ENCODE measurements at places on chromosomes 4 and X.

- no peak for DNase-seq
Measured at GRCh38 chrX:148681605-148682004, 181.2 kb downstream of the AFF2 start.

- no peak for DNase-seq
Measured at GRCh38 chr4:103204111-103204510, 6.0 kb upstream of the CENPE start.

- DNase-seq = no peak
Measured at GRCh38 chrX:135643916-135644315, 69.5 kb upstream of the CT45A1 start.

- DNase-seq = peak; percentile 94
Measured at GRCh38 chr4:189940178-189941004, at the start of gene FRG1. Gene FRG1, plus strand, starts transcription at chr4:189940872. Its CDS starts 138 bp downstream, at chr4:189941010.

DNA sequence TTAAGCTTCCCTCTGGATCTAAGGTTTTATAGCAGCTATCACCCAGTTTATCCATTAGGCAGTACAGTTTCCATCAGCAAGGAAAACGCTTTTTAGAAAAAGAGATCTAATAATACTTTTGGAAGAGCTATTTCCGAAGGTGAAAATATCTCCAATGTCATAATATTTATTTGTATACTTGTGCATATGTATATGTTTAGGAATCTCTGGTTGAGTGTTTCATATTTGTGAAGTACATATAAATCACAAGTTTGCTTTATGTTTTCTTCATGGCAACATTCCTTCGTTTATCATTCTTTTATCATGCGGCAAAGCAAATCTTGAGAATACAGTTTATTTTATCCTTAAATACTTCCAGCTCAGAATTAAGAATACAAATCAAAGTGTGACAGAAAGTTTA is 6.2 kb upstream of the PCDH18 start:
- DNase-seq = no peak

DNA sequence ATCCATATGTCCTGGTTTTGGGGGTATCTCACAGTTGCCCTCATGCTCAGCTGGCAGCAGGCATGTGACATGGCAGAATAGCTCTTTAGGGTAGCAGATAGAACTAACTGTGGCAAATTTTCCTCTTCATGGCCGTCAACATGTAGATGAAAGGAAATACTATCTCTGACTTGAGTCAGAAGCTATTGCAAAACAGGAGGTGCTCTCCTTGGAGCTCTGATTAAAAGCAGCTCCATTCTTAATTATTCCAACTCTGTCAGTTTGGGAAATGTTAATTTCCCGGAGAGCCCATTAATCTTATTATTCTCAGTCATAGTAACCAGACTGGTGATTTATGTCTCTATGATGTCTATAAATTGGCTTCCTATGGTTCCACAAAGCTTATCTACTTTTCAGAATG is 18.2 kb downstream of the IL13RA1 start:
- DNase-seq = no peak

GRCh38 chrX:138986866-138987265 is 275.3 kb upstream of the FGF13 start:
- DNase-seq = no peak

DNA sequence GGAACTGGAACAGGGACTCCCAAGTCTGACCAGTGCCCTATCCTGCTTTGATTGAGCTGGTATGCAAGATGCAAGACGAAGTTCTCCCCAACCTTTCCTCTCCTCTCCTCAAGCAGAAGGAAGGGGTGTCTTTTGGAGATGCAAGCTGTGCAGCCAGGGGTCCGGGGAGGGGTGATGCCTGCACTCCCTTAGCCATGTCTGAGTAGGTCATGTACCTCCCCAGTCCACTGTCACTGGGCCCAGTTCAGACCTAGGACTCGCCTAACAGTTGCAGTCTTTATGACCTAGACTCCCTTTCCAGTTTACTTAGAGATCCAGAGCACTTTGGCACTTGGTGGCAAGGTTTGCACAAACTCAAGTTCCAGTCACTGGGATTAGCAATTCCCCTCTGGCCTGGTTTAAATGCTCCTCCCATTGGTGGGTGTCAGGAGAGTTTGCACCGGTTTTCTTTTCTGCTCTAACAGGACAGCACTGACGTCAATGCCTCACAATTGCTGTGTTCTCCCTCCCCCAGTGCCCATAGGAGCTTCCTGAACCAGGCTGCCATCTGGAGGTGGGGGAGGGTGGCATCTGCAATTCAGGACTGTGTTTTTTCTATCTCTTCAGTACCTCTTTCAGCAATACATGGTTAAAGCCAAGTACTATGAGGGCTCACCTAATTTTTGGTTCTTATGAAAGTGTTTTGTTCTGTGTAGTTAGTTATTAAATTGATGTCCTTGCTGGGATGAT is 782.2 kb downstream of the ARAP2 start:
- DNase-seq = no peak

GRCh38 chr4:156036496-156036895 is 82.8 kb upstream of the CTSO start:
- DNase-seq = no peak

GRCh38 chr4:55398966-55399365 is 3.2 kb downstream of the TMEM165 start:
- no peak for DNase-seq

GRCh38 chr4:26420913-26421312 is 69.4 kb downstream of the CCKAR start:
- no peak for DNase-seq

GRCh38 chr4:174503079-174503715 is 19.1 kb downstream of the HPGD start:
- DNase-seq = no peak

DNA sequence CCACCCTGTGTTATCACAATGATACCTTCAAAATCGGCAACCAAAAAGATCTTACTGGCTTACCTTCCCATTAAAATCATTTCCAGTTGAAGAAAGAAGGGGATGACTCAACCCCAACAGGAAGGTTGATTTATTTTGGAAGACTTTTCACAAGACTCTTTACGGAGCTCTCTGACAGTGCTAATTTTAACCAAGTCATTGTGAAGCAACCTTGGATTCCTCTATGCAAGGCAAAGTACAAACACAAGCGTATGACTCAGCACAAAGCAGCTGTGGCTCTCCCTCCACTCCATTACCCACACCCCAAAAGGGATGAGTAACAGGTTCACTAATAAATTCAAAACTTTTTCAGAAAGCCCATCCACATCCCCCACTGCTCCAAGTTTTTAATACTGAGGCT is 213.8 kb upstream of the FGF13 start:
- DNase-seq = no peak

GRCh38 chr4:85836588-85837438 is 361.9 kb downstream of the ARHGAP24 start:
- no peak for DNase-seq

- no peak for DNase-seq
Measured at GRCh38 chr4:6191448-6192130, 8.8 kb downstream of the JAKMIP1 start.

GRCh38 chr4:152161676-152162330 is 374.1 kb downstream of the FBXW7 start:
- DNase-seq = no peak

DNA sequence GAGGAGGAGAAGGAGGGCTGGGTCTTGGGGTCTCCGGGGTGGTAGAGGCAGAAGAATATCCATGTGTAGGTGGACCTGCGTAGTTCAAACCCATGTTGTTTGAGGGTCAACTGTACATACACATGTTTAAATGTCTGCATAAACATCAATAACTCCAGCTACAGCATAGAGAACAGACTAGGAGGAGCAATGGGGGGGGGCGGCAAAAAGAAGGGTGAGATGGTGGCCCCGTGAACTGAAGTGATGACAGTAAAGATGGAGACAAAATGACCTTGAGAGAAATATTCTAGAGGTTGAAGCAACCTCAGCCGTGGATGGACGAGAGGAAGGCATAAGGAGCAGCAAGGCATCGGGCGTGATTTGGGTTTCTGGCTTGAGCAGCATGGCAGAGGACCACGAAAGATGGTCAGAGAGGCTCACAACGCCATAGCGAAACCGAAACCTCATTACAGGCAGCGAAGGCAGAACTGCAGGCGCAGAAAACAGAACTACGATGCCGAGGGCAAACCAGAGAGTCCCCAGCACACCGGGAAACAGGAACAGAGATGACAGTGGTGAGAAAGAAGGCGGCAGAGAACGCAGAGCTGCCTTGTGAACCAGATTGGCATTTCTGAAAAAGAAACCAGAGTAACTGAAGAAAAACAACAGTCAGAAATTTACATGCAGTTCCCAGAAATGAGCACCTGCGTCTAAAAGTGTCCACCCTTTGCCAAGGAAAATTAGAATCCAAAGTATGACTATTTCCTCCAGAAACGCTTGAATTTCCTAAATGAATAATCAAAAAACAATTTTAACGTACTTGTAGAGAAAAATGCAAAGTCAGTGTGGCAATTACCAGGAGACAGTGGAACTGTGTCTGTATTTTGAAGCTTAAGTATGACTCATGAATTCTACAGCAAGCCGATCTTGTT is 50.3 kb upstream of the ENPP6 start:
- peak; percentile 23 for DNase-seq

- no peak for DNase-seq
Measured at GRCh38 chr4:53476232-53477037, 99.0 kb downstream of the FIP1L1 start.

GRCh38 chr4:184983672-184984356 is 34.5 kb upstream of the HELT start:
- peak; percentile 52 for DNase-seq

- no peak for DNase-seq
Measured at GRCh38 chr4:85127653-85128052, 161.2 kb upstream of the WDFY3 start.

- DNase-seq = no peak
Measured at GRCh38 chr4:3212391-3213105, 36.4 kb upstream of the MSANTD1 start.

DNA sequence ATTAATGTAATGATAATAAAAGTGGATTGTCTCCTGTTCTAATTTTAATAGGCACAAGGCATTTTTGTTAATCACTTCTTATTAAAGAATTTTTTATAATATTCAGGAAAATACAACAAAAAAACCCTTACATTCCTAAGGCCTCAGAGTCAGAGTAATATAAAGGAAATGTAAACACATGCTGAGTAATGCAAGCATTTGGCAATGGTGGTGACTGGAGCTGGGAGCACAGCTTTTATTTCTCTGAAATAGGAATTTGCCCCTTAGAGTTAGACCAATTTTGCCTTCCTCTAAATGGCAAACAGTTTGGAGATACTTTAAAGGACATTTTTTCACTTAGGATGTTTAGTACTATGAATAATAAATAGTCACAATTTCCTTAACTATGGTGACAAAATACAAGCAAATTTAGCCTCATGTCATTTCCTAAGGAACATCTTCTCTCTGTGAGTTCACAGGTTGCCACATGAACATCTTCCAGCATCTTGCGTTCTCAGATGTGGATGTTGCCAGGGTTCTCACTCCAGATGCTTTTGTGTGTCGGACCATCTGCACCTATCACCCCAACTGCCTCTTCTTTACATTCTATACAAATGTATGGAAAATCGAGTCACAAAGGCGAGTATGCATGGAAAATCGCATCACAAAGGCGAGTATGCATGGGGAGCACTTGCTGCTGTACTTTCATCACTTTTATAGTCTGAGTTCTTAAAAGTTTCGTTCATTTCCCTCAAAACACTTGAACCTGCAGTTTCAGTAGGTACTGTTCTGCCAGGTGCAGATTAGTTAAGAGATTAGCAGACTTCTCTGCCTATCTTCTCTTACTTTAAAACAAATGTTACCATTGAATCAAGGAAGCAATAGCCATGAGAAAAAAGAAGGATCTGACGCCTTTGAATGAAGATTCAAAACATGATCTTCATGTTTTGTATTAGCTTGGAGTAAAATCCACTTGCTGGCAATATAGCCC is 15.9 kb upstream of the F11 start:
- DNase-seq = no peak

DNA sequence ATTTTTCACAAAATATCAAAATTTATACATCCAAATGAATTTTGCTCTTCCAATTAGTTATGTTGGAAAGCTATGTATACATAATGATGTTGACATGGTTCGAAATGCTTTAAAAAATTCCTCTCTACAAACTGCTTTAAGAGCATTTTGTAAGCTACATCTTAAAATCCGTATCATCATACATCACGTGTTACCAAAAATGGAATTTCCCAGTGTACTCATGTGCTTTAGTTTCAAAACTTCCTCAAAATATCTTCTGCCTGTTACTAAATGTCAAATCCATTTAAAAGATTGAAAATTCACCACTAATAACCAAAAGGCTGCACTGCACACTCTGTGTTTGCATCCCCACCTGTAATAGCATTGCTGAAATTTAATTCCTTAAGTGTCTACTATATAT is 87.9 kb downstream of the WDFY3 start:
- no peak for DNase-seq

GRCh38 chrX:826448-826847 is 195.9 kb downstream of the SHOX start:
- DNase-seq = no peak

DNA sequence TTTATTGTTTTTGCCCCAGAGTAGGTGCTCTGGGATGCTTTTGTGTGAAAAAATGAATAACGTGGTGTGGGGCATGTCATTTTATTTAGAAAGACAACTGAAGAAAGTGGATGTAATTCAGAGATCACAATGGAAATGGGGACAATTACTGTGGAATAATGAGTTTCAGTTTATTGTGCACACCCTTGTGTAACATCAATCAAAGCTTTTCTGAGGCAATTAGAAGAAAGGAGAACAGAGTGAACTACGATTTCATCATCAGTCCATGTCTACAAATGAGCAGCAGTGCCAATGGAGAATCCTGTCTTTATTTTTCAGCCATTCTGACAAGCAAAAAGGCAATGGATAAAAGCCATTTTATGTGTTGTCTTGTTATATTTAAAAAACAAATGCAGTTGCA is 339.2 kb downstream of the TMA16 start:
- no peak for DNase-seq

DNA sequence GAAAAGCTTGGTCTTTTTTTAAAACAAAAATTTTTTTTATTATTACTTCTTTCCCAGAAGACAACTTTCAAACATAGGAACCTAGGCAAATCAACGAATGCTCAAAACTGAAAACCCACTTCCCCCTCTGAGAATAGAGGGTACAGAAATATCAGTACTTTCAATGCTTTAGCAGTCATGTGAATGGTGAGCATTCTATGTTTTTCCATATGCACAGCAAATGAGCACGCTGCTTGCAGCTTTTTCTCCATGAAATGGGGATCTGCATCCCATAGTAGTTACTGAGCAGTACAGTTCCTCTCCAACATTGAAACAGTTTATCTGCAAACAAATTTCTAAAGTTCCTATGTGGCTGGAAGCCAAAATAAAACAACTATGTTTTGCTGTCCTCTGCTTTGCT is 108.4 kb upstream of the BMP2K start:
- no peak for DNase-seq

DNA sequence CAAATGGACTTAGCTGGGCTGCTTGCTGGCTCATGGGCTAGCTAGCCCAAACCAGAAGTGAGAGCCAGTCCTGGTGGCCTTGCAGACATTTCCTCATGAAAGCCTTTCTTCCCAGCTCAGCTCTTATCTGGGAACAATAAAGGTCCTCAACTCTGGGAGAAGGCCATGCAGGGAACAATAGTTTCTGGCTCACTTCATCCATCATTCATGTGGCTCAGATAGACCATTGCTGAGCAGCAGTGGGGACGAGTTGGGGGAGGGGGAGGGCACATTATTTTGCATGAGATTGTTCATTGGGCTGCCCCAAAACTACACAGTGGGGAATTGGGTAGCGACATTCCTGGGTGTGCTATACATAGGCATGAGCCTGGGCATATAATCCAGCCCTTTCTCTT is 47.6 kb downstream of the NHSL2 start:
- no peak for DNase-seq
